ENCODE measurements at places on chromosomes 6 and 20.

GRCh38 chr6:129022011-129022553 is 139.1 kb downstream of the LAMA2 start:
- DNase-seq = peak; percentile 3

- DNase-seq = no peak
Measured at GRCh38 chr20:15600565-15600964, 972.7 kb downstream of the KIF16B start.

- DNase-seq = no peak
Measured at GRCh38 chr6:36955671-36956445, 1.3 kb downstream of the PI16 start.

GRCh38 chr6:136822046-136822375 is 381 bp upstream of the PEX7 start:
- DNase-seq = no peak

DNA sequence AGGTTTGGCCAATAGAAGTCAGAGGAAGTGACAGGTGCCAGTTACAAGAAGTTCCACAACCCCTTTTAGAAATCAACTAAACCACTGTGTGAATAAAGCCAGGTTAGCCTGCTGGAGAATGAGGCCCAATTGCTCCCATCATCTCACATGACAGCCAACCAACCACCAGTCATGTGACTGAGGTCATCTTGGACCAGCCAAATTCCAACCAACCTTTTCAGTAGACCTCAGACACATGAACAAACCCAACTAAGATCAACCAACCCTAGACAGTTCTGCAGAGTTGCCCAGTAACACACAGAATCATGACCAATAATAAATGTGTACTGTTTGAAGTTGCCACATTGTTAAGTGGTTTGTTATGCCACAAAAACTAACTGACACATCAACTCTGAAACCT is 44.6 kb upstream of the GGTLC1 start:
- no peak for DNase-seq

DNA sequence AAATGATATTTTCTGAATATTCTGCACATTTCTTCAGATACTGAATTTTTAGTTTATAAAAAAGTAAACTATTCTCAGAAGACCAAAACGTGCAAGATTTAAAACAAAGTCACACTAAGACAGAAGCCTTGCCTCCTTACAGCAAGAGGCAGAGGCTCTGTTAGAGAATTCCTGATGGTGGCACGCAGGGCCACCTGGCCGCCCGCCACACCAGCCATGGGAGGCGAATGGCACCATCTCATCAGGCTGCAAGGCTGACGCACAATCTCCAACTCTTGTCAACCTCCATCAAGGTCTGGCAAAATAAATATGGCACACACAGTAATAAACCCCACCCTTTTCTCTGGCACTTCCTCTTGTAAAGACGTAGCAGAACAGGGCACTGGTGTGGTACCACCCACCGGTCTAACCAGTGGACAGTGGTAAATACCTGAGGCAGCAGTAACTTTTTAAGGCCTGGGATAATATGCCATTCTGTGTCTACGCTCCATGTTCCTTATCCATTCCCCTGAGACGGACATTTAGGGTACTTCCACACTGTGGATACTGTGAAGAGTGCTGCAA is 111.4 kb downstream of the WDR27 start:
- DNase-seq = no peak

DNA sequence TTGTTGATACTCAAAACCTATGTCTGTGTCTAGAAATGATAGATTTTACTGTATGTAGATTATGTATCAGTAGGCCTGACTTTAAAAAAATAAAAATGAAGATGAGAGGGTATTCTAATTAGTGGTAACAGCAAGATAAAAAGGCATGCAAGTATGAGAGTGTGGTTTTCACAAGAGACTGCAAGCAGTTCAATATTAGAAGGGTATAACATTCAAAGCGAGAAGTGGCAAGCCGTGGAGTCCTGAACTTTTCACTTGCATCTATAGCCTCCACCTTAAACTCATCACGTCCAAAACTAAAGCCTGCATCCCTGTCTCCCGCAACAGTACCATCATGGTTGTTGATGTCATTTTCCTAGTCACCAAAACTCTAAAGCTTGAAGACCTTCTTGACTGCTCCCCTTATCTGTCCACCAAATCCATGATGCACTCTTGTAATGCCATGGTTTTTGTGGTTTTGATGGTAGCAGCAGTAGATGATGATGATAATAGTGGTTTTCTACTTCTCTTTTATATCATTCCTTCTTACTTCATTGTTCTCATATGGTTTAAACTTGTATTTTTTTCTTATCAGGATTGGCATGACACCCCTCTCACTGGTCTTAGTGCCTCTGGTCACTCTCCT is 9.2 kb upstream of the CGA start:
- DNase-seq = peak; percentile 17

DNA sequence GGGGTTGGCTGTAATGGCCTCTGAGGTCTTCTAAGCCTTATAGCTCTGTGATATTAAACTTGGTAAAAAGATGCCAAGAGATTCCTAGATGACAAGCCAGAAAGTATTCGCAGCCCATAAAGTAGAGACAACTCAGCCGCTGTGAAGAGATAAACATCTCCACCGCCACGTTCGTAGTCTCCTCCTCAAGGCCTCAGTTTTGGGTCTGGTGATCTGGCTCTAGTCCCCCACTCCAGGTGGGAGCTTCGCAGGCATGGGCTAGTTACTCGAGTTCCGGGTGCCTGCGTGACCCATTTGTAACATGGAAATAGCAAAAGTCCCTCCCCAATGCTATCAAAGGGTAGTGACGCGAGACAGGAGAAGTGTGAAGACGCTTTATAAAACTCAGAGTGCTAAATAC is 28.3 kb upstream of the AFDN start:
- DNase-seq = no peak

DNA sequence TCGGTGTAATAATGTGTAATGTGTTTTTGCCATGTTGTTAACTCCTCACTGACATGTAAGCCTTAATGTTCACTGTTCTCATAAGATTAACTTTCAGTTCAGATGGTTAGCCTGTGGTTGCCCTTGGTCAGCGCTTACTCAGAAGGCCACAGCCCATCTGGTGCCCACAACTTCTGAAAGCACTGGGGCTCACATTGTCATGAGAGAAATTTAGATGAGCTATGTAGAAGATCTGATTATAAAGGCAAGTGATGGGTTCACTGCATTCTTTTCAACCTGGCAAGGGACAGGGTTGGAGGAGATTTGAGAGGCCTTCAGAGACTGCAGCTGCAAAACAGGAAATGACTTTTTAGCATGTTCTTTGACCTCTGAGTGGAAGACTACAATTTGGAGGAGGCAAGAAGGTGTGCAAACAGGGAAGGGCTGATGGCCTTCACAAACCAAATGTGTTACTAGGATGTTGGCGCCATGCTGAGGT is 242.3 kb upstream of the SUPT3H start:
- peak; percentile 53 for DNase-seq

- no peak for DNase-seq
Measured at GRCh38 chr20:62796699-62797491, 622 bp downstream of the MRGBP start.

GRCh38 chr6:114063956-114064355 is 93.0 kb upstream of the HDAC2 start:
- peak; percentile 32 for DNase-seq

GRCh38 chr20:63009988-63010769 is 3.4 kb upstream of the BHLHE23 start:
- DNase-seq = no peak

- DNase-seq = no peak
Measured at GRCh38 chr6:16440636-16441212, 202.3 kb downstream of the GMPR start.

GRCh38 chr6:168361766-168362165 is 42.2 kb upstream of the DACT2 start:
- DNase-seq = no peak

GRCh38 chr6:125764121-125764671 is 14.8 kb downstream of the HEY2 start:
- DNase-seq = no peak

DNA sequence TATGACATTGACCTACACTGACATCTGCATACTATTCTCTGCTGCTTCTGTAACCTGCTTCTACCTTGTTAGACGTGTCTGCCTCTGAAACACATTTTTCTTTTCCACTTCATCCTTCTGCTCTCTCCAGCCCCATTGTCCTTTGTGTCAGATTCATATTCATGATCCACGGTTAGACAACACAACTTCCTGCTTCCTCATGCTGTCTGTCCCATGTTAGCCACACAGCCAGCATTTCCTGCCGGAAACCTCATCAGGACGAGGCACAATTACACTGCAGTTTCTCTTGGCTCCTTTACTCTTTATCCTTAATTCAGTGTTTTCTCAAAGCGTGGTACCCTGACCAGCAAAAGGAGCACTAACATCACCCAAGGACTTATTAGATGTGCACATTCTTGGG is 150.2 kb downstream of the TBC1D7 start:
- DNase-seq = no peak

DNA sequence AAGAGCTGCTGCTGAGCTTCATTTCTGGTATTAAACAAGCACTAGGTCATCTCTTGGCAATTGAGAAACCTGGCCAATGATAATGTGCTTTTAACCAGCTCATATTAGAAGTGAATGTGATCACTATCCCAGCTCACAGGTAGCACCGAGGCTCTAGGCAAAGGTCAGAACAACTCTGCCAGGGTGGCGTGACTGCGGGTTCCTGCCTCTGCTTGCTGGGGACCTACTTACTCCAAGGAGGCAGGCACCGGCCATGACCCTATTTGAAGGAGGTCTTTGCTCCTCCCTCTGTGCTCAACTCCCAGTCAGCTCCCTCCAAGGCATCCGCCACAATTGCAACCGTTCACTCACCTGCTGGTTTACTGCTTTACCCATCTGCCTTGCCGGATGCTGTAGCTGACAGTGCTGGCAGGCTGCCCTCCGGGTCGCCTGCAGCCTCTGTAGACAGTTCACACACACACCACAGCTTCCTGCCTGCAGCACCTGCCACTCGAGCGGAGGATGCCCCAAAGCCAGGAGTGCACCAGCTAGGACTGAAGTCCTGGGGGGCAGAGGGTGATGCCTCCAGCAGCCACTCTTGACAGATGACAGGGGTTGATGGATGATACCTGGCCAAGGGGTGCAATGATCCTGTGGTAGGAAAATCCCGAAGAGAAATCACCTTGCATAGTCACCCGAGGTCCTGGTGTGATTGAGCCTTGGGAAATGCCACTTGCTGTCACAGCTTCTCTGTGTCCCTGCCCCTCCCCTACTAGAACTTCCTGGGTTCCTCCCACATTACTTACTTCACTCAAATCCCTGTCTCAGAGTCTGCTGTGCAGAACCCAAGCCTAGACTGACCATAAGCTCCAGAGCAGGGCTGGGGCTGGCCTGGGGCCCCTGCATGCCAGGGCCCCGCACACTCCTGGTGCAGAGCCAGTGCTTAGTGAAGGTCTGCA is 8.8 kb upstream of the VSX1 start:
- no peak for DNase-seq

DNA sequence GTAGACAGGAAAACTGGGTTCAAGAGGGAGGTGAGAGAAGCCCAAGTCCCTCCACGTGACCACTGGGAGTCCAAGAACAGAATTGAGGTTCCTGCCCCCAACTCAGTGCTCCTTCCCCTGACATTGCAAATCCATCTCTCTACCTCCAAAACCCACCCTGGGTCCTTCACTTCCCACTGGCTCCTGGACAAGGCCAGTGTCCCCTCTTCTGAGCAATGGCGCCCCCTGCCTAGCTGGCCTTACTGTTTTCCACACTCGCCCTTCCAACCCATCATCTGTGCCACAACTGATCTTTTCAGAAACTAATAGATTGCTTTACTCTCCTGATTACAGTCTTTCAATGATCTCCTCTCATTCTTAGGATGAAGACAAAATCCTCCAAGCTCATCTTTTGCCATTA is 200.3 kb downstream of the ANKRD60 start:
- no peak for DNase-seq

DNA sequence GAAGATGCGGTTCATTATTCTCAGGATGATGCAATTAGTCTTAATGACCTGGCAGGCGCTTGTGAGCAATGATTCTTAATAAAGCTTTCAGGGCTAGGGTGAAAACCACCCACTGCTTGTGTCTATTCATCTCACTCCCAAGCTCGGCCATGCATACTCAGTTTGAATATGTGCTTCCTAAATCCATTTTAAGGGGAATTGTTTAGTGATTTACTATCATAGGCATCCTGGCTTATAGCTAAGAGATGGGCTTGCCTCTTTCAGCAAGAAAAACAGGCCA is 141.1 kb upstream of the SLC24A3 start:
- no peak for DNase-seq

Measured in EH (cell line).